Activated CD4-positive, CD25-positive, alpha-beta regulatory T cell treated with anti-CD3 and anti-CD28 coated beads, Interleukin-2, amount 50 U/mL, for 16 hours (primary cell): ENCODE measurements at places on chromosomes 1 and 21.

- DNase-seq: no peak
Observed at GRCh38 chr21:14620152-14620551, 74.0 kb upstream of the SAMSN1 start.

DNA sequence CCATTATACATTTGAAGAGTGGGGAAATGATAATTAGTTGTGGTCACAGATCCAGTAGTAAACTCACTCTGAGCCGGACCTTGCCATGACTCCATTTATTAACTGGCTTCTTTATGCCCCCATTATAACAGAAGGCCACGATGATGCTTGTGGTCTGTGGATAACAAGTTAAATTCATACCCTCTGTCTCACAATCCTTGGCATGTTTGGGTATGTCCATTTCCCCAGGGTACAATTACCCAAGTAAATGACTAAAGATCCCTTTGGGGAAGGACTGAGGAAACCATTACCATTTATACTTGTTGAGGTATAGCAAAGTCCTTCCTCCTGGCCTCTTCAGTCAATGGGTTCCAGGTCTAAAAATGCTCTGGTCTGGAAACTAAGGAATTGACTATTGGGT is 7.3 kb upstream of the USP1 start:
- DNase-seq: no peak

DNA sequence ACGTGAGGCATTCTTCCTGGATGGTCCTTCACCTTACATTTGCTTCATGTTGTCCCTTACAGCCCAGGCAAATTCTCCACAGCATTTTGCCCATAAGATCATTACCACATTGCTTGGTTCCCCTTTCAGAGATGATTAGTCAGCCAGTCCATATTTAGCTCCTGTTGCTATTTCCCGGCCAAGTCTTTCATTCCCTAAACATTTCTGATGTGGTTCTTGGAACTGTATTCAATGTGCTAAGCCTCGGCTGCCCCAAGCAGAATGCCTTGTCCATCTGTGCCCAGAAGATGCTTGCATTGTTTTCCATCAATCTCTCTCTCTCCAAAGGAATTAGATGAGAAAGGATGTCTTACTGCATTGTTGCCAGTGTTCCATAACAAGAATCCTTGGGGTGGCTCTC is 420.9 kb upstream of the CAMK1G start:
- DNase-seq: no peak

DNA sequence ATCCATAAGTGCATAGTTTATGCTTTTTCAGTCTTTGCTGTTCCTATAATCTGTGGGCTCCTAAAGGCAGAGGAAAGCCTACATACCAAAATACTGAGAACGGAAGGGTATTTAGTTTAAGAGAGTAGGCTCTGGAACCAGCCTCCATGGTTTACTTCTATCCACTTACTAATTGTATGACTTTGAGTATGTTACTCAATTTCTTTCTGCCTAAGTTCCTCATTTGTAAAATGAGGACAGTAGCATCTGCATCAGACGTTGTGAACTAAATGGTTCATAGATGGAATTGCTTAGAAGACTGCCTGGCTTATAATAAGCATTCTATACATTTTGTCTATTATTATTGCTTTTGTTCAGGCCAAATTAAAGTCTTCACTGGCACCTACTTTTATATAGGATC is 111.0 kb downstream of the NTNG1 start:
- DNase-seq: no peak

DNA sequence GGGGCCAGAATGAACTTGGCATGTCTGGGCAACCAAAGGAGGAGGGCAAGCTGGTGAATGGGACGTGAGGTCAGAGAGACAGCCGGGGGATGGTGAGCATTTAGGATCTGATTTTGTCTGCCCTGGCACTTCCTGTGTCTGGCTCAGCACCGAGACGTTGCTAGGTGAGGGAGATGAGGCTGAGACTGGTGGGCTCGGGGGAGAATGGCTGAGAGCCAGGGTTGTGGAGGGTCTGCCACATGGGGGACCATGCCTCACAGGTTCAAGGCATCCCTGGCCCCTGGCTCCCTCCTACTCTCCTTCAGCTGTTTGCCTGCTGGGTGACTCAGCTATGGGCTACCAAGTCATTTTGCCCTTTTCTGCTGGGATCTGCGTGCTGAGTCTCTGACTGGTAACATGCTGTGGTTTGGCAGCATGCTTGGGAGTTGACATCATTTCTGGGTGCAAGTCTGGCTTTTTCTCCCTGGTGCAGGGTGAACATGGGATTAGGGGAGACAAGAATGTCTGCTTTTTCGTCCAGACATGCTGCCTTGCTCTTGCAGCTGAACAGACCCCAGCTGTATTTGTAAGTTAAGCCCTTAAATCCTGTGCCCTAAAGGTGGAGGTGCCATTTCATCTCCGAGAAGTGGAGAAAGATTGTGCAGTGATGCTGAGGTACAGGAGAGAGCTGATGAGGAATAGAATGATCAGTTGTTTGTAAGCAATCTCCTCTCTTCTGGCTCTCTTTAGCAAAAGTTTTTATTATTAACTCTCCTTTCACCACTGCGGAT is 17.6 kb downstream of the GALNT2 start:
- DNase-seq: no peak

GRCh38 chr21:44019568-44019958 is 7.5 kb downstream of the TRAPPC10 start:
- DNase-seq: no peak

GRCh38 chr1:1779320-1779675 is 1.0 kb upstream of the NADK start:
- DNase-seq: no peak

DNA sequence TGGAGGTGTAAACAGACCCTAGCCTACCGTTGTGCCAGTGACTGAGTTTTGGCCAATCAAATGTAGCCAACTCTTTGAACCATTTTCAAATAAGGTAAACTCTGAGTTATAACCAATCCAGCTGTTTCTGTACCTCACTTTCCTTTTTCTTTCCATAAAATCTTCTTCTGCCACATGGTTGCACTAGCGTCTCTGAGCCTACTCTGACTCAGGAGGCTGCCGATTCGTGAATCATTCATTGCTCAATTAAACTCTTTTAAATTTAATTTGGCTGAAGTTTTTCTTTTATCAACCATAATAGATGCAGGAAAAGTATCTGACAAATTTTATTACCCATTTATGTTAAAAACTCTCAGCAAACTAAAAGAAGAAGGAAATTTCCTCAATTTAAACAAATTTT is 111.5 kb upstream of the LYPLAL1 start:
- no peak for DNase-seq

DNA sequence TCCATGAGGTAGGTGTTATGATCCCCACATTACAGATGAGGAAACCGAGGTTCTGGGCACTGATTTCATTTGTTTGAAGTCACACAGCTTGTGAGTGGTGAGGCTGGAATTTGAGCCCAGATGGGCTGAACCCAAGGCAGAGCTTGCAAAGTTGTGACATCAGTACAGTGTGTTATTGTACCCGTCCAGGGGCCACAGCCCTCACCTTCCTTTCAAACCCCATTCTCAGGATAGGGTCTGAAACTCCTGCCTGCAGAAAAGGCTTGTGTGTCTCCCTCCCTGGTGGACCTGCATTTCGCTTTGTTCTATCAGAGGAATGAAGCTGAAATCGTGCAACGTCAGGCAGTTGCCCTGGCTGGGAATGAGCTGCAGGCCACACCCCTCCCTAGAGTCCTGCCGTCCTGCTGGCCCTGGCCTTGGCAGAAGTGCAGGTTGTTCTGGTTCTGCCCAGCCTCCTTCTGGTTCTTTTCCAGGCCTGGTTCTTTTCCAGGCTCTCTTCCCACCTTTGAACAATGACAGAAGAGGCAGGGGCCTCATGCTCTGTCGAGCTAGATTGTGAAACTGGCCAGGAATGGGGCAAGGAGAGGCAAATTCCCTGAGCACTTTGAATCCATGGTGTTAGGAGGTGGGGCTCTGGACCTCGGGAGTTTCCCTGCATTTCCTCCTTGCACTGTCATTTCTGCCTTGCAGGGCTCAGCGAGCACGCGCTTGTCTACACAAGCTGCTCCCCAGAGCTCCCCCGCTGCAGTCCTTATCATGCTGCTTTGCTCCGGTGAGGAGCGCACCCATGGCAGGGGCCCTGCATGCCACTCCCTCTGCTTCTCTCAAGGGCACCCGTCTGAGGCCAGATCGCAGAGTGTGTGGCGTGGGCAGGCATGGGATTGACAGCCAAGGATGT is 8.2 kb upstream of the MYOM3 start:
- DNase-seq: no peak

GRCh38 chr1:100883963-100884362 is 10.7 kb downstream of the EXTL2 start:
- DNase-seq: no peak

GRCh38 chr1:179866616-179867015 is 11.0 kb downstream of the TOR1AIP2 start:
- no peak for DNase-seq

DNA sequence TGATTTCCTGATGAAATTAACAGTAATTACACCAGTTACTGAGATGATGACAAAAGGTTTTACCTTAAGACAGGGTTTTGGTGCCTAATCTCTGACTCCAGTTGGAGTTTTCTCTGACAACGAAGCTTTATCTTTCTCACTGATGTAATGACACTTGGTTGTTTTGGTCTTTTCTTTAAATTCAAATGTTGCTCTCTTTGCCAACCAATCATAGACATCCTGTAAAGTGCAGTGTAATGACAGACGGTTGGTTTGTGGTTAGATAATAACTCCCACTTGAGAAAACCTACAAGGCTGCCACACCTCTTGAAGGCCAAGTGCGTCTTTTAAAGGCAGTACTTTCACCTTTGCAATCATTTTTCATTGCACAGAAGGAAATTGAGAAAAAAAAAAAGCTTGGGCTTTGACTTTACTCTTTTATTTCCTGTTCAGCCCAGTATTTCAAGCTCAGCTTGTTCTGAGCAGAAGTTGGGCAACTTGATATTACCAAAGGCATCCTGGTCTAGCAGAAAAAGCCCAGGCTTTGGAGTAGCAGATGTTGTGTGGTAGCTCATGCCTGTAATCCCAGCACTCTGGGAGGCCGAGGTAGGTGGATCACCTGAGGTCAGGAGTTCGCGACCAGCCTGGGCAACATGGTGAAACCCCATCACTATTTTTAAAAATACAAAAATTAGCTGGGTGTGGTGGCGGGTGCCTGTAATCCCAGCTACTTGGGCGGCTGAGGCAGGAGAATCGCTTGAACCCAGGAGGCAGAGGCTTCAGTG is 14.9 kb downstream of the PDIK1L start:
- peak; percentile 40 for DNase-seq

- peak; percentile 89 for DNase-seq
Observed at GRCh38 chr1:109546311-109547109, 1.9 kb upstream of the GNAI3 start.

DNA sequence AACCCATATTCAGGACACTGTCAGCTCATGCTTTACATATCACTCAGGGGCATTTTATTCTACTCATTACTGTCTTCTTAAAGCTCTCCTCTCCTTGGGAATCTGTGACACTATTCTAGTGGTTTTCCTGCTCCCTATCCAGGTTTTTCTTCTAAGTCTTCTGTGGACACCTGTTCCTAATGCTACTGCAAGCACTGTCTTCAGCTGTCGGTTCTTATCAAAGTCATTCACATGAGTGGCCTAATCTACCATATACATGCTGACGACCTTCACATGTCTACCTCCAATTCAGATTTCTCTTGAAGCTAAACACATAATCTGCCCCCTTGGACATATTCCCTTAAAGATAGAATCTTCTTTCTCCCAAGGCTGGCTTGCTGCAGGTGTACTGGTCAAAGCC is 39.8 kb upstream of the PRRX1 start:
- no peak for DNase-seq

DNA sequence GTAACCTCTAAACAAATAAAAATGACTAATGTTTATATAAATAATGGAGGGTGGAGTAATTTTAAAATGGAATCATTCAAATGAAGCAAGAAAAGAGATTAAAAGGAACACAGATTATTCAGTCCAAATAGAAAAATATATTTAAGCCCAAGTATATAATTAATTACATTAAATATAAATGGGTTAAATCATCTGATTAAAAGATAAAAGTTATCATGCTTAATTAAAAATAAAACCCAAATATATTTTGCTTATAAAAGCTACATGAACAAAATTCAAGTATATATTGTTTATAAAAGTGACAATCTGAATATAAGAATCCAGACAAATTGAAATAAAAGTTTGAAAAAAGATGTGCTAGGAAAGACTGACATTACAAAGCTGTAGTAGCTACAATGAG is 63.9 kb upstream of the ACTRT2 start:
- no peak for DNase-seq

GRCh38 chr1:179121159-179121938 is 39.5 kb downstream of the TOR3A start:
- no peak for DNase-seq

DNA sequence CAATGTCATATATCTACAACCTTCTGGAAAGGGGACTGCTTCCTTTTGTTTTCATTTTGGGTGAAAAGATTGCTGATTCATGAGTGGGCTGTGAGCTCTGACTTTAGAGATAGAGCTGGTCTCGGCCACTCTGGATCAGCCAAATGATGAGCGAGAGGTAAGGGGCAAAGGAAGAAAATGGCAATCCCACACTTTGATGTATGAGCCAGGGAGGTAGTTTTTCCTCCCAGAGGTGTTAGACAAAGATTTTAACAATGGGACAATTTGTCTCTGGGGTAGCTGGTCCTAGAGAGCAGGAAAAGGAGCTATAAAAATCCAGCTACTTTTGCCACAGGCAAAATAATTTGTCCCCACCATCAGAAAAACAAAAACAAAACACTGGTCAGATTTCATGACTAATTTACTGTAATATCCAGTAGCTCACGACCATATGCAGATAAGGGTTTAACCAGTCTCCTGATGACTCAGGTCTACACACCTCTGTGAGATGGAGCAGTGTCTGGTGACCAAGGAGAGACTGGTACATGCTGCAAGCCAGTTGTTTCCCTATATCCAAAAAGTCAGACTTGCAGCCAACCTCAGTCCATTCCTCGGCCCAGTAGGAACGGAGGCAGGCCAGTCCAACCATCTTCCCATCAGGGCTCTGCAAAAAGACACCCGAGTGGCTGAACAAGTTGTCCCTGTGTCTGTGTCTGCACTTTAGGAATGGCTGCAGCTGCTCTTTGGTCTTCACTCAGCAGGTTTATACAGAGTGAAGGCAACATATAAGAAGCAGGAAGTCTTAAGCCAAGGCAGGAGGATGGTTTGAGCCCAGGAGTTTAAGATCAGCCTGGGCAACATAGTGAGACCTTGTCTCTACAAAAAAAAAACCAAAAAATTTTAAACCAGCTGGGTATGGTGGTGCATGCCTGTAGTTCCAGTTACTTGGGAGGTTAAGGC is 29.2 kb downstream of the DNASE2B start:
- DNase-seq: no peak

GRCh38 chr1:153791648-153792253 is 16.5 kb downstream of the SLC27A3 start:
- no peak for DNase-seq

GRCh38 chr1:230542054-230542453 is 100.2 kb upstream of the COG2 start:
- no peak for DNase-seq

DNA sequence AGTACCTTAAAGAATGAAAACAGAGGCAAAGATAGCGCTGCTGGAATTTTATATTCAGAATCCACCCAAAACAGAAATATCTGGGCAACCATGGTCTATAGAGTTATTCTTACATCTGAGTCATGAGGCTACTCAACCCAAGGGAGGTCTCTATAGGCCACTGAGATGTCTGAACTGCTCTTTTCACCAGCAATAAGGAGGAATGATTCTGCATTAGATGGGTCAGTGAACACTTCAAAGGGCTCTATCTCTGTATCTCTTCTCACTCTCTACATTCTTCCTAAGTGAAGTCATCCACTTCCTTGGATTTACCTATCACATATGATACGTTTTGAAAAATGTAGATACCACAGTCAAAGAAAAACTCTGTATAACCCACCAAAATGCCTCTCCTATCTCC is 90.2 kb upstream of the NGF start:
- DNase-seq: no peak
